Thymus (tissue), 14 donors: ENCODE measurements at places on chromosomes 11 and 22. TPM values are rescaled to one million over a fixed set of nuclear protein-coding genes. Genes with fewer than 3 reads are reported as not detected.

GRCh38 chr11:134856056-134856971 is 444.3 kb upstream of the B3GAT1 start:
- DNase-seq: no peak

DNA sequence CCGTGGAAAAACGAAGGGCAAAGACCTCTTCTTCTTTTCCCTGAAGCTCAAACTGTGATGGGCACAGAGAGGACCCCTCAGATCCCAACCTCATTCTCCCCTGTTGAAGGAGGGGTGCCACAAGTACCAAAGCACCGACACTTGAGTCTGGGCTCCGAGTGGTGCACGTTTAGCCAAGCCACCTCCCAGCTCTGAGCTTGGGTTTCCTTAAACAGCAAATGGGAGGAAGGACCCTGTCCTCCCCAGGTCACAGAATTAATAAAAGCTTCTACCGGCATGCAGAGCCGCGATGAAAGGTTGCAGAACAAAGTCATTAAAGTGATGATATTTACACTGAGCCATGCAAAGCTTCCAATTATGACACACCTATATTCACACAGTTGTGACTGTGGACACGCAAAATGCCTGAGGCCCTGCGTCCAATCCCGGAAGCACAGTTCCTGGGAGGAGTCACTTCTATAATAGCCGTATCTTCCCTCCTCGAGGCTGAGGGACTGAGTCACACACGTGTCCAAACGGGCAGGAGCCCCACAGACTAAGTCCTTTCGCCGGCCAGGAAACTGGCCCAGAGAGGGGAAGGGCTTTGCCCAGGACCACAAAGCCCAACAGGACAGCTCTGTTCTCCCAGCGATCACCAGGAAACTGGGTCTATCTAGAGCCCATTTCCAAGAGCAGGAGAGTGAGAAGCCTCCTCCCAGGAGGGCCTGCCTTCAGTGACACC is 922 bp upstream of the CSNK1E start:
- no peak for DNase-seq

DNA sequence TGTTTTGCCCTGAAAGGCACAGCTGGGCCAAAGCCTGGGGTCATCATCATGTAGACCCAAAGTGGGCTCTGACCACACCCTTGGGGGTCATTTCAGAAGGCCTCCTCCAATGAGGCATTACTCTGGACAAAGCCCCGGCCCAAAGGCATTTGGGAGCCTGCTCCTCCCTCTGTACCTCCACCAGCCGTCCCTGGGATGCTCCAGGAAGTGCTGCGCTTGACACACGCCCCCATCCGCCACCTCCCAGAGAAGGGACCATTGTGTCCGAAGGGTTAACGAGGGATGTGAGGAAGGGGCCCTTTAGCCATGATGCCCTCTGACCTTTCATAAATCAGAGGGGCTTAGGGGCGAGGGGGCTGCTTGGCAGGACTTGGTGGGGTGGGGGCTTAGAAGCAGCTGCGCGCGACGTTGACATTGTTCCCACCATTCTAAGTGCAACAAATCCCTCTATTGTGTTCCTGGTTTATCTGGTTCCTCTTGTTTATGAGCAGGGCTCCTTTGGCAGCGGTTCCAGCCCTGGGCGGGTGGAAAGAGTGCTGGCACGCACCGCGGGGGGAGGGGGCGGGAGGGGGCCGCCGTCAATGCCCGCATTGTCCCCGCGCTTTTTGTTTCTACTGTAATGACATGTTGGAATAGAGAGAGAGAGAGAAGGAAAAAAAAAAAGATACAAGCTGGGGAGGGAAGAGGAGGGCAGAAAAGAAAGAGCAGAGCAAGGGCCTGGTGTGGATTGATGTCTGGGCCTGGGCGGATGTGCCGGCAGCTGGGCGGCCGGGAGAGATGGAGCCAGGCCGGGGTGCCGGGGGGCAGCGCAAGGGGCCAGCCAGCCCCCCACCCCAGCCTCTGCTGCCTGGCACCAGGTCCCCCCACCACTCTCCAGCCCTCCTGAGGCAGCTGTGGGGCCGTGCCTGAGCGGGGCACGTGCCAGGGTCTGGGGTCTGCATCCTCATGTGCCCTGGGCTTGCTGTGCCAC is 32.1 kb upstream of the SOX10 start:
- DNase-seq: no peak

GRCh38 chr11:64347193-64347867 is 7.3 kb downstream of the CCDC88B start:
- no peak for DNase-seq

- DNase-seq: no peak
These were observed 88.3 kb upstream of the CRTAM start for GRCh38 chr11:122750049-122750448.

DNA sequence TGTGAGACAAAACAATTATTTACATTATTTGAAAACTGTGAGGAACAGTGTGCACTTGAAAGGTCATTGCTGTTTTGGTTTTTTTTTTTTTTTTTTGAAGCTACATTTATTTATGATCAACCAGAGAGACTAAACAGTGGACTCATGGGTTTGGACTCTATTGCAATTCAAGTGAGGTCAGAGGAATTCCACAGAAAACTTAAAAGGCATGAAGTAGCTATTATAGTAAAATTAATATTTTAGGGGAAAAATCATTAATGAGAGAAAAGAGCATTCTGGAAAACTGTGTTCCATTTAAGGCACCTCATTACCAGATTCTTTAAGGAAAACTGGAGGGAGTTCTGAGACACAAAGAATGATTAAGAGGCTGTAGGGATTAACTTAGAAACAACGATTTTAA is 102.8 kb downstream of the WNT11 start:
- no peak for DNase-seq

Gene ADAMTS8
- 0.14 TPM for total RNA-seq

GRCh38 chr11:84714316-84714780 is 912.8 kb downstream of the DLG2 start:
- DNase-seq: peak; percentile 51

DNA sequence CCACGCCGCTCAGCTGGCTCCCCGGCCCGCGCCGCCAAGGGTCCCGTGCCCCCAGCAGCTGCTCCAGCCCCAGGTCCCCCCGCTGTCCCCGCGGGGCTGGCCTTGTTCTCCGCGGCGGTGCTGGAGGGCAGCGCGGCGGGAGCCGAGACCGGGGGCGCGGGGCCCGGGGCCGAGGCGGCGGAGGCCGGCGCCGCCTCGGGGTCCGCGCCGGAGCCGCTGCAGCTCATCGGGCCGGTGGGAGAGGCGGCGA is 128 bp downstream of the TAF10 start:
- DNase-seq: no peak

DNA sequence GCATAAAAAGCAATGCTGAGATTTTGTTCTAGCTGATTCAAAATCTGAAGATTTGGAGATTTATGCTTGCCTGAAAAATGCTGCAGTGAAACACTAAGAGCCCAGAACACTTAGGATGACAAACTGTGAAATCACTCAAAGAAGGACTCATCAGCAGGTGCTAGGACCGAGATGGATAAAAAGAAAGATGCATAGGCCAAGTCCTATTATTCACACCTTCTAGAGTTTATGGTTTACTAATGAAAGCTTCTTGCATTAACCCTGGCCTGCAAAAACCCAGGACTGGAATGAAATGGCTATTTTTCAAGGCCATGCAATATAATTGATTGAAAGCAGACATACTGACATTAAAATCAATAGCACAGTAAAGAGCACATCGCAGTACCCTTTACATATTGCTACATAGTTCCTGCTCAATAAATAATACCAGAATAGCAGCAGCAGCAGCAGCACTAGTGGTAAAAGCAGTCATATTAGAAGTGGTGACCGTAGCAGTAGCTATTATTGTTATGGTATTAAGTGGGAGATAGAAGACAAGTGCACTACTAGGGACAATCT is 161.7 kb downstream of the RAB38 start:
- DNase-seq: no peak

Gene CERK
- total RNA-seq: 46.2 TPM

DNA sequence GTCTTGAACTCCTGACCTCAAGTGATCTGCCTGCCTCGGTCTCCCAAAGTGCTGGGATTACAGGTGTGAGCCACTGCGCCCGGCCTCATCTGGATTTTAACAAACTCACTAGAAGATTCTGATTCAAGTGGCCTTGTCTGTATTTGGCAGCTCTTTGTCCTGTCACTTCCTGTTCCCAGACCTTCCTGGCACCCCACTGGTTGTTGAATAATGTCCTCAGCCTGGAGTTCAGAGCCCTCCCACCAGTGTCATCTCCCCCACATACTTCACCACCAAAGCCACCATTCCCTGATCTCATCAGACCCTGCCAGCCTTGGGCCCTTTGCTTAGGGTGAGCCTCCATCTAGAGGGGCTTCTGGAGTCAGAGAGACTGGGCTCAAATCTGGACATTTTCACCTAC is 3.3 kb downstream of the PELI3 start:
- DNase-seq: no peak

DNA sequence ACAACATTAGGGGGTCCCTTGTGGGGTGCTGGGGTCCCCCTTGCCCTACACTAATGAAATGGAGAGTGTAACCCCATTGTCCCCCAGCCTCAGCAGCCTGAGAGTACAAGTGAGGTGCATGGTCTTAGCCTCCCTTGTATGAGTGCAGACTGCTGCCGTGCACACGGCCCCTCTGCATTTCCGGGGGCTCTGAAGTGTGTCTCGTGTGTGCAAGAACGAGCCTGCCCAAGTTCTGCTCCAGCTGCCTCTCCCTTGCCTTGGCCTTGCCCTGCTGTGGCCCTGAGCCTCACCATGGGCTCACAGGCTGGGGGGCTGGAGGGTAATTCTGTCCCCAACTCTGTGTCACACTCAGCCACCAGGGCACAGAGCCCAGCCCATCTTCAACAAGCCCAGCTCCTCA is 5.2 kb upstream of the EHD1 start:
- no peak for DNase-seq

DNA sequence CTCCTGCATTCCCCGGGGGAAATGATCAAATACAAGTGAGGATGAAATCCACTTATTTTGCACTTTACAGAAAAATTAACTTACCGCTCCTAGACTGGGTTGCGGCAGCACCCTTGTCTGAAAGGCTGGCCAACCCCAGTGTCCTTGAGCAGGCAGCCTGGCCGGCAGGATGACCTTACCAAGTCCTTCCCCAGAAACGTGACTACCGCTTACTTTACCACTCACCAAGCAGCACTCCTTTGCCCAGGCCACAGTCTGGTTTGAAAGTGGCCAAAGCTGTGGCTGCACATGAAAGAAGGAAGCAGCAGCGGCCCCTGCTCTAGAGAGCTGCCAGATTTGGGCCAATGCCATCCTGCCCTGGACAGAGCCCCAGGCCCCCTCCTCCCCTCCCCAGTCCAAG is 20.3 kb downstream of the MYH9 start:
- DNase-seq: no peak

GRCh38 chr22:49404020-49404419 is 423.7 kb downstream of the BRD1 start:
- no peak for DNase-seq

DNA sequence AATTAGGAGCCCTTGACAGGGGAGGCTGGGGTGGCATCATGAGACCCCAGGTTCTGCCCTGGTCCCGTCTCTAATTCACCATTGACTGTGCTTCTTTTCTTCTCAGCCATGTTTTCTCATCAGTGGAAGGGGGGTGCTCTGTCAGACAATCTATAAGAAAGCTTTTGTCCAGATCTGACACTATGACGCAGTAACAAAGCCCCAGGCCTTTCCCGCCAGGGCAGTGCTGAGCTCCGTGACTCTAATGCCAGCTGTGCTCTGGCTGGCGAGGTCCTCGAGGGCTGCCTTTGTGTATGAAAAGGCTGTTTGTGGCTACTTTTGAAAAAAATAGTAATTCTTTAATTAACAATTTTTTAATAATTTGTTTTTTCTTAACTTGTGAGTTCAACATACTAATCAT is 3.2 kb downstream of the CD6 start:
- DNase-seq: no peak

DNA sequence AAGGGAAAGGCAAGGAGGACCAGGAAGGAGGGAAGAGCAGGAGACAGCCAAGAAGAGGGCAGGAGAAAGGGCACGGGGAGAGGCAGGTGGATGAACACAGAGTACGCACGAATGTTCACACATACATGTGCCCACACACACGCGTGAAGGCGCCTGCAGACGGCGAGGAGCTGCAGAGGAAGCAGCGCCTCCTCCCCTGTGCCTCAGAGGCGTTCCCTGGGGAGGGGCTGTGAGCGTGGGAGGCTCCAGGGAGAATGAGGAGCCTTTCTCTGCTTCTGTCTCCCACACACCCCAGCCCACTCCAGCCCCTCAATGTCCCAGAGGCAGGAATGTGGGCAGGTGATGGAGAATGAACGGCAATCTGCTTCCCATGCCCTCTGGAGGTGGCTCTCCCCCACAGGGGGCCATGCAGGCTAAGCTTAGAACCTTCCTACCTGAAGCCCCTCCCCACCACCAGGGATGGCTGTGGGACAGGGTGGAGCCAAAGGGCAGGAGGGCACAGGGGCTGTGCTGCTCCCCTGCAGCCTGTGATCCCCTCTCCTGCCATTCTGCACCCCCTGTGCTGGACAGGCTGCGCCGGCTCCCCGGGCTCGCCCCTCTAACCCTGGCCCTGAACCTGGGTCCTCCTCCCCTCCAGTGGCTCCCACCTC is 25.3 kb downstream of the PPM1F start:
- no peak for DNase-seq

- no peak for DNase-seq
These were observed 153.7 kb downstream of the MYO18B start for GRCh38 chr22:25895678-25896077.

GRCh38 chr22:19869497-19870152 is 15.0 kb upstream of the GNB1L start:
- DNase-seq: no peak

GRCh38 chr11:64385945-64386704 is 27.2 kb downstream of the RPS6KA4 start:
- DNase-seq: peak; percentile 44

DNA sequence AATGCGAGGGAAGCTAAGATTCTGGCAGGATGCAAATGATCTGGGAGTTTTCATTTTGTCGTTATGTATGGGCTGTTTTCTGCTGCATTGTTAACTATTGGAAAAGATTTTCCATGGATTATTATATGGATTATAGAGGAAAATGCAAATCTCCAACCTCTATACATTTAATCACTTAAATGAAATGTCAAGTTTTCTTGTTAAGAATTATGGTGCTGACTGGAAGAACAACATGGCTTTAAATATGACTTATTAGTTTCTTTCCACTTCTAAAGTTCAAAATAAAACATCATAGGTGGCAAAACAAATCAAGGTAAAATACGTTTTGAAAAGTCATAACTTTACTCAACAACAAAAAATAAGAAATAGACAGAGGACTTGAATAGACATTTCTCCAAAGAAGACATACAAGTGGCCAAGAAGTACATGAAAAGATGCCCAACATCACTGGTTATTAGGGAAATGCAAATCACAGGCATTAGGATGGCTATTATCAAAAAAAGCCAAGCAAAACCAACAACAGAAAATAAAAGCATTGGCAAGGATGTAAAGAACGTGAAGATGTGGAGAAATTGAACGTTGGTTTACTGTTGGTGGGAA is 56.2 kb upstream of the CLDN5 start:
- no peak for DNase-seq

Gene CTSD
- 97.4 TPM for total RNA-seq
